ENCODE measurements at places on chromosomes 6 and 20. TPM values are rescaled to one million over a fixed set of nuclear protein-coding genes. Genes with fewer than 3 reads are reported as not detected.

MUC21 gene
- under 0.01 TPM for total RNA-seq

ALDH8A1 gene
- total RNA-seq = 0.21 TPM

SLC4A11 gene
- 3.1 TPM for total RNA-seq

RALY gene
- total RNA-seq = 73.5 TPM

SLC22A2 gene
- 3.9 TPM for total RNA-seq

IGF2R gene
- total RNA-seq = 118 TPM

LHFPL5 gene
- not detected for total RNA-seq

BEND6 gene
- total RNA-seq = 1.2 TPM

OPRM1 gene
- total RNA-seq = not detected

GABRR1 gene
- not detected for total RNA-seq

SCGN gene
- not detected for total RNA-seq

OPN5 gene
- total RNA-seq = not detected
